Stimulated activated CD8-positive, alpha-beta memory T cell treated with anti-CD3 and anti-CD28 coated beads, Interleukin-7, amount 100 ng/mL, for 48 hours (primary cell): ENCODE measurements at places on chromosomes 3 and 15.

DNA sequence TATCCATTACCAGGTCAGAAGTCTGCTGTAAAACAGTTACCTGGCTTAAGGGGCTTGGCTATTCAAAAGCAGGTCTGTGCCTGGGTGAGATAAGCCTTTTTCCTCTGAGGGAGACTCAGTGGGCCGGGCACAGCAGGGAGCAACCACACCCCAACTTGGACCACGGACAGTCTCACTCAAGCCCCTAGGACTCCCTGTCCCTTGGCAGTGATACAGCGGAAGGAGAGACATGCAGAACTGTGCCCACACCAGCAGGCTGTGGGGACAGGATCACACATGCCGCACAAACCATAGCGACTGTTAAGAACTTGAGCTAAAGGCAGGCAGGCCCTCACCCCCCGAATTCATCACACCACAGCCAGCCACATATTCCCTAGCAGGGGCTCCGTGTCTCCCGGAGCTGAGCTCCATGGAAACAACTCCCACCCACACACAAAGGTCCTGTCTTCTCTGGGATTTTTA, 2.8 kb upstream of the GP5 start:
- DNase-seq = no peak

DNA sequence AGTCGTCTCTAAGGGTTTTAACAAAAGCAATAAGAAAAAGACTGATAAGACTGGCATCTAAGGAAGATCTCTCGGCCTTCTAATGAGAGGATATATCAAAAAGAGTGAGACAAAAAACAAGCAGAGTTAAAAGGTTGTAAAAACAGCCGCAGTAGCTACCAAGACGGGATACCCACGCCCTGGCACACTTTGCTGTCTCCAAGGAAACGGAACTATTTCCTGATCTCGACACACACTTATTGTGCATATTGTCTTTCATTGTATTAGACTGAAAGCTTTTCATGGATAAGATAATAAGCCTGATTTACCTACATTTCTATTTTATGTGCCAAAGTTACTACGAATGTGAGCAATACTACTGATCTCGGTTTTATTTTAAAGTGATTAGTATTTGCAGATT, 161.5 kb upstream of the MCTP2 start:
- DNase-seq = no peak

DNA sequence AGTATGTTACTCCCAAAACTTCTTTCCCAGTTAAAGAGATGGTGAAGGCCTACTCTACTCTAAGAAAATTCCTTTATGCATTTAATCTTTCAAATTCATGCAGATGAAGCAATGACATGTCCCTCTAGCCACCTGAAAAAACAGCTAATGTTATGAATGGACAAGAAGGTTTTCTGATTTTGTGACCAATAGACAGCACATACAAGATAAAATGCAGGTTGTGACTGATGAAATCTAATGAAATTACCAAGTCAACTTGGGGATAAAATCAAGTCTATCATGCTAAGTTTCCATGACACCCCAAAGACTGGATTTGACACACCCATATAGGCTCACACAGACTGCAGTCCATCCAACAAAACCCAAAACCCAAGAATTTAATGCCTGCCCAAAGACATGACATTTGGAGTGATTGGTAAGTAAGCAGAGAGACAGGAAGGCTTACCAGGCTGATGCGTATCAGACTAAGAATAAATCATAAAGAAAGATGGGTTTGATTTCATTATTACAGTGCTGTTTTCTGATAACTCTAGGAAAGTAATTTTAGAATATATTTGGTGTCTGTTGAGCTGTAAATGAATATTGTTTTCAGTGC, 26.4 kb downstream of the CD47 start:
- no peak for DNase-seq

GRCh38 chr15:65101891-65102708, 12.9 kb downstream of the UBAP1L start:
- no peak for DNase-seq

GRCh38 chr15:100909565-100909964, 9.6 kb upstream of the LRRK1 start:
- DNase-seq = no peak

DNA sequence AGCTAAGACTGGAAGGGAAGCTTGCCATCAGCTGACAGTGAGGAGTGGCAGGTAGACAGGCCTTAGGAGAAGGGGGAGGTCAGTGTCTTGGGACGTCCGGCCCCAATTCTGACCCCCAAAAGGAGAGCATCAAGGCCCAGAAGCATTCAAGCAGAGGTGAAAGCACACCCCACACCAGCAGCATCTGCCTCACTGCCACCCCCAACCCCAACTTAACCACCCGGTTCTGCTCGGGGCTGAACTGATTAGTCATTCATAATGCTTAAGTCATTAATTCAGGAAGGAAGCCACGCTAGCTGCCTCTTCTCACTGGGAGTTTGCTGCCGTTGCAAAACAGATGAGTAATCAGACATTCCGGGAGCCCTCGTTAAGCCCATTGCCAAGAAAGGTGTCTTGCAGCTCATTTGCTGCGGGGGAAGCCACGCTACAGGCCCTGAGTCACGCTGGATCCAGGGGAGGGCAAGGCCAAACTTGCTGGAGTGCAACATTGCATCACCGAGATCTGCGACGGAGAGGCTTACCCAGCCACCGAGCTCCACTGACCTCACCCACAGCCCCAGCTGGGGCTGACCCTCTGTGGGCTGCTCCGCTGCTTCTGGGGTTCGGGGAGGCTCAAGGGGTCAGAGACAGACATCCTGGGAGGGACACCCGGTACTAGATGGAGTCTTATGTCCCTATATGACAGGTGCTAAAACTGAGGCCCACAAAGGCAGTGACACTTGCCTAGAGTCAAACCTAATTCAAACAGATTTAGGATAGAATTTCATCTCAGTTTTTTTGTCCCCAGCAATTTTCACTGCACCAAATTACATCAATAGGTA, 46.4 kb upstream of the HES1 start:
- no peak for DNase-seq

DNA sequence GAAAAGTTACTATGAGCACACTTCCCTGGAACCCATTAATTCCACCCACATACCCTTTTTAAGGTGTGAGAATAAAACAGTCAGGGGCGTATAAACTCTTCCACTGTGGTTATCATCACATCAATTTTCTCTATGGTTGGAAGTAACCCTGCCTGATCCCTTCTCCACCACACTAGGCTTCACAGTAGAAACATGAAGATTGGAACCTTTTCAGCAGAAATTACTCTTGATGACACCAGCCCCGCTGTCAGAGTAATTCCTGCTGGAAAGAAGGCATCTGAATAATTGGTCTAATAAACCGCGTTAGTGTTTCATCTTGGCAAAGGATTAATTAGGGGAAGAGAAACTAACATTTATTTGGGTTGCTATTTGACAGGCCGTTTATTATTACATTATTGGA, 278.4 kb downstream of the MFSD1 start:
- DNase-seq = no peak

- no peak for DNase-seq
Measured at GRCh38 chr3:35529337-35529736, 110.0 kb upstream of the ARPP21 start.

GRCh38 chr15:33994005-33994615, 25.8 kb downstream of the CHRM5 start:
- DNase-seq = no peak

- no peak for DNase-seq
Measured at GRCh38 chr3:43876648-43877047, 185.9 kb downstream of the ABHD5 start.

DNA sequence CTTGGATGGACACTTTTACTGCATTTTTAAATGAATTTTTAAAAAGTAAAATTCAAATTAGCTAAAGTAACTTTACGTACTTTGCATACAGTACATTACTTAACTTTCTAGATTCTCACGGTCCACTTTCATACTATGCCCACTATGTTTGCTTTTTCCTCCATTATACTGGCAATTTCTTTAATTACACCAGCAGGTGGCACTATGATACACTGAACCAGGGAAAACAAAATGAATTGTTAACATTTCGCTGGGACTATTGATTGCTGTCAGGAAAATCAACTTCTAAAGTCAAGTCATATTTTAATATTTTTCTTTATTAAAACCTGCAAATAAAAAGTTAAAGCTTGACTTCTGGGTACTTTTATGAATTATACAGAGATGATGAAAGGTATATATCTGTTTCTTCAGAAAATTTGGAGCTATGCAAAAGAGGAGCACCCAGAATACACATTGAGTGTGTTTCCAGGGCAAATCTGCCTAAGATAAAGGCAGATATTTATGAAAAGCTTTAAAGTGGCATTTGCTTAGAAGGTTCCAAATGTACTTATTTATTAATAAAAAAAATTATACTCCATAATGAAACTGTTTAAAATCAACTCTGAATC, 21.8 kb upstream of the POU1F1 start:
- no peak for DNase-seq

- no peak for DNase-seq
Measured at GRCh38 chr3:132326251-132326650, 9.0 kb downstream of the ACP3 start.

- peak; percentile 27 for DNase-seq
Measured at GRCh38 chr15:55279746-55280351, 9.8 kb downstream of the RAB27A start.

DNA sequence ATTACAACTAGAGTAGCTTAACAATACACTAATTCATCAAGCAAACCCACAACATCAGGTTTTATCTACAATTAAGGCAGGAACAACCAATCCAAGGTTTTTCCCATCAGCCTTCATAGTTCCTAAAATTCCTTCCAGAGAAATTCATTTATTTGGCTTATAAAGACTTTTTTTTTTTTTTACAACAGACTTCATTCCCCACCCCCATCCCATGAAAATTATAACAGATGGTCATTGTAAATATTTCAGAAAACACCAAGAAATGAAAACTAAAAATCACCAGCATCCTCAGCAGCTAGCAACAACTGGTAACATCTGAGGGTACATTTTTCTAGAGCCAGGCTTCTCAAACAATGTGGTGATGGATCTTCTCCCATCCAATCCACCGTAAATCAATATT, 11.0 kb downstream of the SH3BP5 start:
- no peak for DNase-seq

- DNase-seq = no peak
Measured at GRCh38 chr3:72766866-72767265, 81.4 kb downstream of the SHQ1 start.

- DNase-seq = no peak
Measured at GRCh38 chr3:9074079-9074478, 110.8 kb upstream of the RAD18 start.

GRCh38 chr15:67444100-67444499, 76.8 kb upstream of the C15orf61 start:
- DNase-seq = no peak

DNA sequence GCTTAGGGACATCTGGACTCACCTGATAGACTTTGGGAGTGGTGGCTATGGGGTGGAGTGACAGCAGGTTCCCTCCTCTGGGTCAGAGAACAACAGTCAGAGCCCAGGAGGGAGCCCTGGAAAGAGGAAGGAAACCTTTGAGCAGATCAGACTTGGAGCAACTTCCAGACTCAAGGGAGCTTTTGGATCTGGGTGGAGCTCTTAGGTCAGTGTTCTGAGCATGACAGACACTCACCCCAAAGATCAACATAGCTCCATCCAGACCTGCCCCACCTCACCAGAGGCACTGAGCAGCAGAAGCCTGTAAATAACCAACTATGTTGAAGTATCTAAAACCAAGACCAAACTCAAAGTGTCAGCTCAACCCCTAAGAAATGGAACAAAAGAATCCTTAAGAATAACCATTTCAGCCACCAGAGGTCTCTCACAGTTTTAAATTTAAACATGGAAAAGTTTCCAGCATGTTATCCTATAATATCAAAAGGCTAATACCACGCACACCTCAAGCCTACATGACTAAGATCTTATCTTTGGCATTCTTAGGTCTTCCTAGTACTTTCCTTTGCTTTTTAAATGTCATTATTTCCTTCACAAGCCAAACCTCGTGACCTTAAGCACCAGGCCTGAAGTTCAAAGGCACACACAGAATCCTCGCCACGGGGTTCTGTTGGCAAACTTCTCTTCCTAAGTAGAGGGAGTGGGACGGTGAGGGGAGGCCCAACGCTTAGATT, 56.4 kb downstream of the UMPS start:
- no peak for DNase-seq

- no peak for DNase-seq
Measured at GRCh38 chr3:32153414-32154204, 47.2 kb downstream of the GPD1L start.

- DNase-seq = no peak
Measured at GRCh38 chr3:61173676-61174075, 77.6 kb downstream of the FHIT start.

DNA sequence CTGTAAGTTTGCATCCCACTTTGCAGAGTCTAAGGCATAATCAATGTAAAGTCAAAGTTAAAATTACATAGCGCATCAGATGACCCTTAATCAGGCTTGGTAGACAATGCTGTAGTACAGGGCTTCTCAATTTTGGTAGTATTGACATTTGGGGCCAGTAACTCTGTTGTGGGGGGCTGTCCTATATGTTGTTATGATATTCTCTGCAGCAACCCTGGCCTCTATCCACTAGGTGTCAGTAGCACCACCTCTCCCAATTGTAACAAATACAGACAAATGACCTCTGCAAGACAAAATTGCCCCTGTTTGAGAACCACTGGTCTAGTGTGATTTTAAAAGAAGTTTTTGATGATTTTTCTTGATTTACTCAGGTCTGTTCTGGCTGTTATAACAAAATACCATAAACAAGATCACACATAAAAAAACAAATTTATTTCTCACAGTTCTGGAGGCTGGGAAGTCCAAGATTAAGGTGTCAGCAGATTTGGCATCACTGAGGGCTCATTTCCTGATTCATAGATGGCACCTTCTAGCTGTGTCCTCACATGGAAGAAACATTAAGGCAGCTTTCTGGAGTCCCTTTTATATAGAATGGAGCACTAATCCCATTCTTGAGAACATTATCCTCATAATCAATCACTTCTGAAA, 37.6 kb upstream of the SLC9A9 start:
- no peak for DNase-seq

DNA sequence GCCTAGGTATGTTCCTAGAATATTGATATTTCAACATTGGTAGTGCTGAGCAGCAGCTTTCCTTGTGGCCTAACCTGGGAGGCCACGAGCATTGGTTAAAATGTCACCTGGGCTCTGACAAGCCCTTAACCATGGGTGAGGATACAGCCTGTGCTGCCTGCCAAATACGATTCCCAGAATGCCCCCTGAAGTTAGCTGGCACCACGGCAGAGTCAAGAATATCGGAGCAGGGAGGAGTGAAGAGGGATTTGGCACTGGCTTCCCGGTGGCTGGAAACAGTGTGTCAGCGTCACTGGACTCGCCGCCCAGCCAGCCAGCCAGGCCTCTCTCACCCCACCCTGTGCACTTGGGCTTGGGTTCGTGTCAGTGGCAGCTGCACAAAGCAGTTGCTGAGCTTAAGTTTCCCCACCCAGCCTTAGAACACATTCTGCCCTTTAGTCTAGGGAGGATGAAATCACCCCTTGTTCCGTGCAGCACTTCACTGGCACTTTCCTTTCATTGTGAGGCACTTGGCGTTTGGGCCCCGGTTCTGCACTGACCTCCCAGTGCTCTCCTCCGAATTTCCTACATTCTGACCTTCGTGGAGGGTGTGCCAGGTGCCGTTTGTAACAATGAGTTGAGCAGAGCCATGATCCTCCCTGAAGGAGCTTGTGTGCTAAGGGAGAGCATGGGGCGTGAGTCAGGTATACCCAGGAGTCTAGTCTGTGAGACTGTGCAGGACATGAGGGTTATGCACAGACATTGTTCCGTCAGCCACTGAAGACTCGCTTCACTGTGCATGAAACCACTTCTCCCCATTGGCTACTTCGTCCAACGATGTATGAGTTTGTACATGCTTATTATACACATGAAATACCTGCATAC, 152.8 kb upstream of the BHLHE40 start:
- no peak for DNase-seq
